ENCODE measurements at places on chromosomes 3 and 15.

DNA sequence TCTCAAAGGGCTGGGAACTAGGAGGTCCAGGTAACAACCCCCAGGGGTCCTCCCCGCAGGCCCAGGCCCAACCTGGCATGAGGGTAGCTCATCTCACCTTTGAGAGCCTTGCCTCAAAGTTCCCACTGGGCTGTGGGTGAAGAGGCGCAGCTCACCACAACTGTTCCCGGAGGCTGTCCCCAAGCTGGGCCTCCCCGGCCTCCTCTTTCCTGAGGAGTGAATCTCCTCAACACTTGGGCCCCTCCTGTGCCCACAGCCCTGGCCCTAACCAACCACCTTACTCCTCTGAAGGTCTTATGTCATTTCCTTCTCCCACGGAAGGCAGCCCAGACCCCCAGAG, 27.5 kb upstream of the CORO2B start:
- DNase-seq, result no peak

- DNase-seq, result no peak
Measured at GRCh38 chr15:74854453-74855022, 11.6 kb upstream of the ULK3 start.

DNA sequence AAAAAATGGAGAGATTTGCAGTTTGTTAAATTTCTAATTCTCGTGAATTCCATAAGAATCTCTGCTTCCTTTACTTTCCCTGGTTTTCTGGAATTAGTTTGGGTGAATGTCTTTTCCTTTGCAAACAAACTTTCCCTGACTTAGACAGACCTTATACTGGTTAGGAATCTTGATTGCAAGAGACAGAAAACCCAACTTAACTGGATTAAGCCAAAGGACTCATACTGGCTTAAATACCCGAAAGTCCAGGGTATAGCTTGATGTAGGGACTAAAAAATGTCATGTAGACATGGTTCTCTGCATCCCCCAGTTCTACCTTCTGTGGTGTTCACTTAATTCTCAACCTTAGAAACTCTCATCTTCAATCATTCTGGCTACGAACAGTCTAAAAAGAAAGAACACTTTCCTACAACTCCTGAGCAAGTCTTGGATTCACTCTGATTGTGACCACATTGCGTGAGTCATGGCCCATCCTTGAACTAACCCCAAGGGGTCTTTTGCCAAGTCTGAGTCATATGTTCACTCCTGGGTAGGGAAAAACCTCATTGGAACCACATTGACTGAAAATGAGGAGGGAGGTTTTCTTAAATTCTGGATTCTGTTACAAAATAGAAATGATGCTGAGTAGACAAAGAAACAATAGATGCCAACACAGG, 136.0 kb upstream of the DAZL start:
- DNase-seq, result peak; percentile 40

DNA sequence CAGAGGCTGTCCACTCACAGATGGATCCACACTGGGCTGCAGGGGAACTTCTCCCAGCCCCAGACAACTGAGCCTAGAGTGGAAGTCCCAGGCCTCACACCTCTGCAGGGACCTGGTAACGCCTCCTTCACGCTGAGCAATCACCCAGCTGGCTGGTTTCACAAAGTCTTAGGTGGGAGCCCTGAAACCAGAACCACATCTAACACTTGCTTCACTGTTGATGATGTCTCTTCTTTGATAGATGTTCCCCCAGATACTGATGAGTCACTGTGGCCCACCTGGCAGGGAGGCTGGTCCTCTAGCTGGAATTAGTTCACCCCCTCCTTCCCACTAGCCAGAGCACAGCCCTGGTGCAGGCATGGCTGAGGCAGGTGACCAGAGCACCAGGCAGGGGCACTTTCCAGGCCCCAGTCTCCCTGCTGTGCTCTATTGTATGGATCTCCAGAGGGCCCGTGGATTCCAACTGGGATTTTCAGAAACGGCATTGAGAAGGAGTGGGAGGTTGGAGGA, 33.5 kb downstream of the MYL3 start:
- DNase-seq, result peak; percentile 45

- DNase-seq, result no peak
Measured at GRCh38 chr3:128623762-128624176, 26.8 kb downstream of the RPN1 start.

DNA sequence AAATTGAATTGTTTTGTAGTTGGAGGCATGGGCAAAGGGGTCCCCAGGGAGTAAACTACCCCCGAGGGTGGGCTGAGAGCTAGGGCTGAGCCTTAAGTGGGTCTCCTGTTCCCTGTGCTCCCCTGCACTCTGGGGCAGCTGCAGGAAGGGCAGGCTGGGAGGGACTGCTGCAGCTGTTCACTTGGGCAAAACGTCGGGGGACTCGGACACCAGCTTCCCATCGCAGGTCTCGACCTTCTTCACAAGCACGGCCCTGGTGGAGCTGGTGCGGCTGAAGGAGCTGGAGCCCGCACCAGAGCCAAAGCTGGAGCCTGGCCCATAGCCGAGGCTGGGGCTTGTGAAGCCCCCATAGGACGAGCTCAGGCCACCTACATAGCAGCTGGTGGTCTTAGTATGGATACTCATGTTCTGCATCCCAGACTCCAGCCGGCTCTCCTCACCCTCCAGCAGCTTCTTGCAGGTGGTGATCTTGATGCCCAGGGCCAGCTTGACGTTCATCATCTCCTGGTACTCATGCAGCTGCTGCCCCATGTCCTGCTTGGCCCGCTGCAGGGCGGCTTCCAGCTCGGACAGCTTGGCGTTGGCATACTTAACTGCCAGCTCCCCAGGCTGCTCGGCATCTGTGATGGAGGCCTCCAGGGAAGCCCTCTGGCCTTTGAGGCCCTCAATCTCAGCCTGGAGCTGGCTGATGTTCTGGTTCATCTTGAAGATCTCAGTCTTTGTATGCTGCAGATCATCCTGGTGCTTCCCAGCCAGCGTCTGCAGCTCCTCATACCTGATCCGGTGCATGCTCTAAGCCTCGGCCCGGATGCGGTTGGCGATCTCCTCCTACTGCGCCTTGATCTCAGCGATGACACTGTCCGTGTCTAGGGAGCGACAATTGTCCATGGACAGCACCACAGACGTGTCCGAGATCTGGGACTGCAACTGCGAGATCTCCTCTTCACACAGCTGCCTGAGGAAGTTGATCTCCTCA, 423.5 kb upstream of the ARPP21 start:
- DNase-seq, result no peak

DNA sequence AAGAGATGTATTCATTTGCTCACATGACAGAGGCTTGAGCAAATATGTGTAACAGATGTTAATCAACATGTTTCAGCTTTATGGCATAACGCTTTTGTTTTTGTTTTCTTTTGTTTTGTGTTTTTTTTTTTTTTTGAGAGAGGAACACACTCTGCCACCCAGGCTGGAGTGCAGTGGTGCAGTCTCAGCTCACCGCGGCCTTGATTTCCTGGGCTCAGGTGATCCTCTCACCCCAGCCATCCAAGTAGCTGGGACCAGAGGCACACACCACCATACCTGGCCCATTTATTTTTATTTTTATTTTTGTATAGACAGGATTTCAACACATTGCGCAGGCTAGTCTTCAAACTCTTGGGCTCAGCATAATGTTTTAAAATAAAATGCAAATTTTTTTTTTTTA, 1504.4 kb upstream of the CADM2 start:
- no peak for DNase-seq

DNA sequence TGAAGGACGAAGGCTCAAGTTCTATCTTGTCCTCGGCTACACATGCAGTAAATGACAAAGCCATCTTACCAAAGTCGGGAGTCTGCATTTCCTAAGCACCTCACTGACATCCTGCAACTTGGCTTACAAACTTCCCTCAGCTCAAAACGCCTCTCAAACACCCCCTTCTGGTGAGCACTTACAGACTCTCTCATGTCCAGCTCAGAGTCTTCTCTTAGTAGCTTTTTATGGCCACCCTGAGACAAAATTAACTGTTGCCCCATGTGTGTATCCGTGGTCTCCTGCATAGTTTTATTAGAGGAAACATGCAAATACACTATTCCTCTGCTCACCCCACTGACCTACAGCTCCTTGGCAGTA, 819.7 kb downstream of the FHIT start:
- DNase-seq, result no peak

GRCh38 chr3:196971094-196971698, 2.6 kb upstream of the PIGZ start:
- no peak for DNase-seq

DNA sequence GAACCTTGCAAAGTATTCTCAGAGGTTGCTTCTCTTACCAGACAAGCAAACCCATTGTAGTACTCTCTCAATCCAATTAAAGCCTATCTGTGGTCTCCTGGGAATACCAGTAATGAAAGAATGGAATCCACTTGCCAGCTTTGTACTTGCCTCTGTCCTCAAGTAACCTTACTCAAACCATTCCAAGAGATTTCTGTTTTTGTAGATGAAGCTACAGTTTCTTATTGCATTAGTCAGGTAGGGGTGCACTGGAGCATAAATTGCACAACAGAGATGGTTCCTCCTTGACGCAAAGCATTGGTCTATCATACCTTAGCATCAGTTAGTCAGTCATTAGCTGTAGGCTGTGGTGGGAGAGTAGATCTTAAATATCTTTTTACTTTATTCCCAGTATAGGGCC, 52.9 kb downstream of the BTLA start:
- no peak for DNase-seq

- DNase-seq, result no peak
Measured at GRCh38 chr15:93201940-93202339, 112.9 kb upstream of the RGMA start.

DNA sequence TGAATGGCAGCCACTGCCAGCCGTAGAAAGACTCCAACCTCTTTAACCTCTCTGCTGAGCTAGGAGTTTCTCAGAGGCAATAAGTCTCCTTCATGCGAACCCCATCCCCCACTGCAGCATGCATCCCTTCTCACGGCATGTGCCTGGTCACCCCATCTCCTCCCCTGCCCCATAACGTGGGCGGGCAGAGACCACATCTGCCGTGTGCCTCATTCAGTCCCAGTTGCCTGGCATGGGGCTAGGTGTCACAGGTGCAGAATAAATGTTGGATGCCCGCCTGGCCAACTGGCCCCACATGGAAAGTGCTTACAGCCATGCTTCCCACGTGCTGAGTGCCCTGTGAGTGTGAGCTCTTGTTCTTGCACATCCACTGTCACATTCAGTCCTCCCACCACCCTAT, 43.5 kb upstream of the NTRK3 start:
- no peak for DNase-seq

GRCh38 chr3:13896473-13897154, 16.7 kb upstream of the WNT7A start:
- peak; percentile 66 for DNase-seq

DNA sequence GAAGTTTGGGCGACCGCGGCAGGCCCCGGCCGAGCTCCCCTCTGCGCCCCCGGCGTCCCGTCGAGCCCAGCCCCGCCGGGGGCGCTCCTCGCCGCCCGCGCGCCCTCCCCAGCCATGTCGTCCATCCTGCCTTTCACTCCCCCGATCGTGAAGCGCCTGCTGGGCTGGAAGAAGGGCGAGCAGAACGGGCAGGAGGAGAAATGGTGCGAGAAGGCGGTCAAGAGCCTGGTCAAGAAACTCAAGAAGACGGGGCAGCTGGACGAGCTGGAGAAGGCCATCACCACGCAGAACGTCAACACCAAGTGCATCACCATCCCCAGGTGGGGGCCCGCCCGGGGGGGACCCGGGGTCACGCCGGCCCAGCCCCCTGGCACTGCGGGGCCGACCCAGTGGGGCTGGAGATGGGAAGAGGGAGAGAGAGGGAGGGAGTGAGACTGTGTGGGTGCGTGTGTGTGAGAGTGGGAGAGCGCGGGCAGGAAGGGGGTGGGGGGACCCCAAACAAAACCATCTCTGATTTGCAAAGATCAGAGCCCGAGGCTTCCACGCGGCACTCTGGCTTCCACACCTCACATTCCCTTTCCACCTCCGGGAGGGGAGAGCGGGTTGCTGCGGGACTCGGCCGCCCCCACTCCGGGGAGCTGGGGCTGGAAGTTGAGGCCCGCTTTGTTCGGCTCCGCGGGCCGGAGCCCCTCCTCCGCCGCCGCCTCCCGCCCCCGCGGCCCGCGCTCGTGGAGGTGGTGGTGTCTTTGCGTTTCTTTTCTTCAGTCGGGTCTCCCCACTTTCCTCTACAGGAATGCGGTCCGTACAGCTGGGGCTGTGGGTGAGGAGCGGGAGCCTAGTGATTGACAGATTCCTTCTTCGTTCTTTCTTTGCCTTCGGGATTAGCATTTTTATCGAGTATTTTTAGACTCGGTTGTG, 898 bp downstream of the SMAD3 start:
- DNase-seq, result peak; percentile 48

DNA sequence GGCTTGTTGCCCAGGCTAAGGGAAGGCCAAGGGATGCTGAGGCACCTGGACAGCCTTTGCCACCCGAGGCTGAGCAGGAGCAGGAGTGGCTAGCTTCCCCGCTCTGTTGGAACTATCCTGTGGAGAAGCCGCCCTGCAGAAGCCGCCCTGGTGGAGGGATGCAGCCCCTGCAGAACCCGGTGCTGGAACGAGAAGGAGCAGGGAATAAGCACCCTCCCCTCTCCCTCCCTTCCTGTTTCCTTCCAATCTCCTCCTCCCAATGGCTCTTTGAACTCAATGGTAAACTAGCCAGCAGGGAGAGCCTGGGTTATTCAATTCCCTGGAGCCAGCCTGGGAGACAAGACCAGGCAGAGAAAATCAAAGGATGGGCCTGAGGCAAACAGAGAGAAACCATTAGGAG, 11.8 kb upstream of the HRG start:
- no peak for DNase-seq

GRCh38 chr3:128984596-128984995, 9.3 kb downstream of the CFAP92 start:
- DNase-seq, result no peak

DNA sequence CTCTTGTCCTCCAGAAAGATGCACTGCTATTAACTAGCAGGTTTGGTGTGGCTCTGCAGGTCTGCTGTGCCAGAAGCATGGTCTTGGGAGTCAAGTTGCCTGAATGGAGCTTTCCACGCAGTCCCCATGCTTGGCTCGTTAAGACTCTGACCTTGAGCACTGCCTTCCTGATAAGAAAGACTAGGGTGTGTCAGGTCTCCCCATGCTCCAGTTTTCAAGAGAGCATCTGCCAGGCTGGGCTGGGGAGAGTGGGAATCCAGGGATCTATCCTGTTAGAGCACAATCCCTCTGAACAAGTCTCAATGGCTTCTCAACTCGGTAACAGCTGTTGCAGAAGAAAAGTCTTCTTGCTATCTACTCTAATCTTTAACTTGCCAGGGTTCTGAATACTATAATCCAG, 98.2 kb downstream of the TJP1 start:
- no peak for DNase-seq

- DNase-seq, result peak; percentile 80
Measured at GRCh38 chr15:50906954-50907600, 1.4 kb upstream of the AP4E1 start.

DNA sequence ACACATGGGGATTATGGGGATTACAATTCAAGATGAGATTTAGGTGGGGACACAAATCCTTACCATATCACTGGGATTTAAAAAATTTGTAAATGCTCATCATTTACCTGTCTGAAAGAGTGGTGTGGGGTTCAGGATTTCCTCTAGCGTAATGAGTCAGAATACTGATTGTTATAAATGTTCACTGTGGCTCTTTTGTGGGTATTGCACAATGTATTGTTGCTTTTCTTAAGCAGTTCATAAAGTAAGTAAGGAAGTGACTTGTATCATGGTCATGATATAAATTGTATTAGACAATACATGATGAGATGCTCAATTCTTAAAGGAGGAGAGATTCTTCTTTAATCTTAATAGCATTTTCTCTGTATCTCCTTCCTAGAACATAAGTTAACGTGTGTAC, 262.1 kb downstream of the CNTN4 start:
- no peak for DNase-seq
